ENCODE measurements at places on chromosomes 2 and 18.

DNA sequence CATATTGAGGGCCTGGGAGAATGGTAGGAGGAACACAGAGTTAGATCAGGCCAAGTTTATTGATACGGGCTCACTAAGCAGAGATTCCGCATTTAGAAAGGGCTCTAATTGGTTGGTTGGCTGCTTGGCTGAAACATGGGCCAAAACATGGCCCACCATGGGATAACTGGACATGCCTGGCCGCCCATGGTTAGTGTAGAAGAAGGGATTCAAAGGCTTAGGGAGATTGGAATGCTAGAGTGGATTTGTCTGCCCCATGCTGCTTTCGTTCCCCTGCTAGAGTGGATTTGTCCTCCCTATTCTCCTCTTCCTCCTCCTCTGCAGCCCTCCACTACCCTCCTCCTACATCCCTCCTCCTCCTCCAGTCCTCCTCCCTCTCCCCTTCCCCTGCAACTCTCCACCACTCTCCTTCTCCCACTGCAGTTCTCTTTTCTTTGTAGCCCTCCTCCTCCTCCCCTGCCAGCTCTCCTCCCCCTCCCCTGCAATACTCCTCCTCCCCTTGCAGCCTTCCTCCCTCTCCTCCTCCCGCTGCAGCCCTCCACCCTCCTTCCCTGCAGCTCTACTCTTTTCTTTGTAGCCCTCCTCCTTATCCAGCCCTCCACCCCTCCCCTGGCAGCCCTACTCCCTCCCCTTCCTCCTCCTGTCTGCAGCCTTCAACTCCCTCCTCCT lies 17.2 kb downstream of the BOK start:
- DNase-seq: no peak

- no peak for DNase-seq
These were observed 1.9 kb downstream of the SPAG16 start for GRCh38 chr2:213286161-213286560.

DNA sequence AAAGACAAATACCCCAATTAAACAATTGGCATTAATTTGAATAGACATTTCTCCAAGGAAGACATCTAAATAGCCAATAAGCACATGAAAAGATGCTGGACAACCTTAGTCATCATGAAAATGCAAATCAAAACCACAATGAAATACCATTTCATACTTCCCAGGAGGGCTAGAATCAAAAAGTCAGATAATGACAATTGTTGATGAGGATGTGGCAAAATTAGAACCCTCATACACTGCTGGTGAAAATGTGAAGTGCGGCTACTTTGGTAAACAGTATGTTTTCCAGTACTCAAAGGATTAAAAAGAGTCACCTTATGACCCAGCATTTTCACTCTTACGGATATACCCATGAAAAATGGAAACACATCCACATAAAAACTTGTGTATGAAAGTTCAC lies 91.6 kb downstream of the FIGN start:
- DNase-seq: no peak

DNA sequence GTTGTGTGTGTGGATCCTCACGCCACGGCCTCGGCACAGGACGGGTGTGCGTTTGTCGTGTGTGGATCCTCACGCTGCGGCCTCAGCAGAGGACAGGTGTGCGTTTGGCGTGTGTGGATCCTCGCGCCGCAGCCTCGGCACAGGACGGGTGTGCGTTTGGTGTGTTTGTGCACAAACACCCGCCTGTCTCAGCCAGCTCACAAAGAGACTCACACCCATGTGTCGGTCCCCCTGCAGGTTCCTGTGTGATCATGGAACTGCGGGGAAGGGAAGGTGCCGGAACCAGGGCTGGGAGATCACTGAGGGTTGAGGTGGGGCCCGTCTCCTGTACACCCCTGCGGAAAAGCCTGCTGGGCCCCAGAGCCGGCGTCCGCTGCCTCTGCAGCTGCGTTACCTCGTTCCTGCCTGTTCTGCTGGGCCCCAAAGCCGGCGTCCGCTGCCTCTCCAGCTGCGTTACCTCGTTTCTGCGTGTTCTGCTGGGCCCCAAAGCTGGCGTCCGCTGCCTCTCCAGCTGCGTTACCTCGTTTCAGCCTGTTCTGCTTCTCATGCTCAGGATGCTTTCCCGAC lies 53.6 kb downstream of the CTDP1 start:
- no peak for DNase-seq

GRCh38 chr2:235171550-235172031 lies 219.8 kb downstream of the SH3BP4 start:
- DNase-seq: no peak

- no peak for DNase-seq
These were observed 76.0 kb downstream of the NCK2 start for GRCh38 chr2:105820691-105821090.

All from effector memory CD4-positive, alpha-beta T cell (primary cell).